ENCODE measurements at places on chromosomes 2 and 18.

DNA sequence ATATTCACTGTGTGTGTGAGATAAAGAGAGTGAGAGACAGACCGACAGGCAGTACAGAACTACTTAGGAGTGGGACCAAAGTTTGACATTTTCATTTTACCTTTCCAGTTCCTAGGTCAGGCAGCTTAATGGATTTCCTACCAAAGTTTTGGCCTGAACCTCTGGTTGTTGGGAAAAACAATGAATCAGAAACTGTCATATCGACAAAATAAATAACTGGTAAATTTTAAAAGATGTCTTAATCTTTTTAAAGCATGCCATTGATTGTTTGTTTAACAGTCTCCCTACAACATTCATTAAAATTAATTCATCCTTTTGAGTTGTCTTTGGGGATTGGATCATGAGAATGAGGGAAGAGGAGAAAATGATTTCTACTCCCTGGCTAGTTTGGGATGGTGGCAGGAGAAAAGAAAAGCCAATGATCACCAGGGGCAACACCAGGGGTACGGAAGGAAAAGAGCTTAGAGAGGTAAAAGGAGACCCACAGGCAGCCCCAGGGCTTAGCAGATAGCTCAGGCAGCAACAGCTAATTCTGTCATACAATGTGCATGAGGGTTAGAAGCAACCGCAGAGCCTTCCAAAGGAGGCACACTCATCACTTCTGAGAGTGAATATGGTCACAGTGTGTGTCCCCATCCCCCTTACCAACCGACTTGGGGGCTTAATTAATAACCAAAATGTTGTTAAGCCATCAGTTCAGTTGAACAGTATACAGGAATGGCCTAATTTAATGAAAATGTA is 98.5 kb downstream of the CCDC141 start:
- DNase-seq = no peak

DNA sequence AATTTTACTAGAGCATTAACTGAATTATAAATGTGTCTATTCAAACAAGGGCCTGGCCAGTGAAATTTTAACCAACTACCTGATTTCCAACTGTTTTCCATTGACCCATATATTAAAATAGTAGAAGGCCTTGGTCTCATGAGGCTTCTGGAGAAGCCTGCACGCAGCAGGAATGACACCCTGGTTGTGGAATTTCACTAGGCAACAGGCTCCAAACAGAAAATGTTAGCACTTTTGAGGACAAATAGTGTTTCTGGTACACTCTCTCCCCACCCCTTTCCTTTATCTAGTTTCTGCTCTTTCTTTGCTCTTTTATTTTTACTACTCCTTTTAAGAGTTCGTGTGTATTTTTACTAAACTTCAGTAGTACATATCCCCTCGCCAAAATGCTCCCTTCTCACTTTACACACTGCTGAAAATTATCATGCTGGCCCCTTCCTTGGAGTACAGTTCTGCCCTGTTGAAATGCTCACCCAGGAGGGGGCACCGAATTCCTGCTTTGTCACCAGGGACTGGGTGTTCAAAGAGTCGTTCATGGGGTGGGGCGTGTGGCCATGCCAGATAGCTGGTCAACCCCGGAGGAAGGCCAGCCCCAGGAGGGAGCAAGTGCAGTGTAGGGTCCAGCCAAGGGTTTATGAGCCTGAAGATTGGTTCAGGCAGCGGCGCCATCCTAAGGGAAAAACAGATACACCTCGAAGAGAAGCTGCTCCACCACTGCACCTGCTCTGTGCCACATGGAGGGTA is 22.1 kb upstream of the COL6A3 start:
- no peak for DNase-seq

DNA sequence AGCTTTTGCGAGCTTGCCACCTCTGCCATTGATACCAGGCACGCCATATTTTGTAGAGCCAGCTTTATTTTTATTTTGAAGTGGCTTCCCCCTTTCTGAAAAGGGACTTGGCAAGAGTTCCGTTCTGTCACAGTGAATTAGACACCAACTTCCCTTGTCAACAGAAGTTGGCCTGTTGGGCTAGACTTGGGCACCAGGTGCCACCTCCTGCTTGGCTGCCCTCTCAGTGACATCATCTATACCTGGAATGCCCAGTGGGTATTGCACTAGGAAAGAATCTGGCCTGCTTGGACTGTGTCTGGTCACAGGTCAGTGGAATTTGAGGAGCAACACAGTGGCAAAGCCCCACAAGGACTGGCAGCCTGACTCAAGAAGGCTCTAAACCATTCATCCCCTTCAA is 101.0 kb downstream of the BCL2L11 start:
- no peak for DNase-seq

DNA sequence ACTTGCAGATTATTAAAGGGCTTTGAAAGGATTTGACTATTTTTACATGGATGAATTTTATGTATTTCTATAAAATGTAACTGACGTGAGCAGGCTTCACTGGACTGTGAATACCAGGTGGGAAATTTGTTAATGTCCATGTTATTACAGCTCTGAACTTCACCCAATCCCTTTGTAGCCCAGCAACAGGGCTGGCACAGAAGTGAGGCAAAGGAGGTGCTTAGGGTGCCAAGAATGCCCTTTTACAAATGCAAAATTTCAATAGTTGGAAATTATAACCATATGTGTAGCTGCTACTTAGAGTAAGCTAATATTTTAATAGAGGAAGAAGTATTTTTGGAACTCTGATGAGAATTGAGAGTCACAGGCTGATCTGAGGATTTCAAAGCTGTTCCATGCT is 53.7 kb upstream of the FAM98A start:
- no peak for DNase-seq

DNA sequence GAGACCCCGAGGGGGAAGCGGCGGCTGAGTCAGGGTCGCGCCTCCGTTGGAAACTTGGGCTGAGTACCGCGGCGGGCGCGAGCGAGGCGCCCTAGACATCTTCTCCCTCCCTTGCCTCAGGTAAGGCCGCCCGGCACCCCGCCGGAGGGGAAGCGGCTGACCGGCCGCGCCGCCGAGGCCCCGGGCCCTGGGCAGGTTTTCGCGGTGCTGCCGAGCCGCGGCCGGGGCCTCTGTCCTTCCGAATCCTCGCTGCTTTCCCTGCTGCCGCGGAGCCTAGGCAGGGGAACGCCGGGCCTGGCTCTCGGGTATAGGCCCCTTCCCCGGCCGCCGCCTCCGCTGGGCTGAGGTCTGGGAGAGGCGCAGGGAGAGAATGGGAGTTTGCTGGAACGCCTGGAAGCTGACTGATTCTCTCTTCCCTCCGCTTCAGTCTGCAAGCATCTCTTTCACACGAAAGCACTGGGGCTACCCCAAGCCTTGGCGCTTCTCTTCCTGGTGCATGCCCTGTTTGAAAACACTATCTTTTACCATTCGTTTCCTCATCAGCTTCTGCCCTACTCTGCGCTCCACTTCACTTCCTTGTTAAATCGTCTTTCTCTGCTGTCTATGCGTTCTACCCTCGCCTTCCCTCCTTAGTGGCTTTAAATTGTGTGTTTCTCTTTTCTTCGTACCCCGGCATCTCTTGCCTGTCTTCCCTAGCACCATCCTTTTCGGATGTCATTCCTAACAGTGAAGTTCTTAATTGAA is 652 bp downstream of the PPM1B start:
- DNase-seq = no peak

DNA sequence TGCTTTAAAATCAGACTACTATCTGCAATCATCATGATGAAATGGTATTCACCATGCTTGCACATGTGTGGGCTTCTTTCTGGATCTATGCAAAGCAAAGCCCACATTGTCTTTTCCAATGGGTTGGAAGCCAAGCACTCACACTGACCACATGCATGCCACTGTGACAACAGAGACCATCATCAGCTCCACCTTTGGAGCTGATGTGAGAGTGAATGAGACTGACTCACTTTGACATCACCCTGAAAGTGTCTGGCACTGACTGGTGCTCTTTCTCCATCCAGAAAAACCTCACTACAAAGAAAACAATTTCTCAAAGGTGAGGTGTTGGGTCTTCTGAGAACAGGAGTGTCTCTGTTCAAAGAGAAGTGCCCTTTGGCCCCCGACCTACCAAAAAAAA is 4.7 kb downstream of the MYO5B start:
- no peak for DNase-seq

- no peak for DNase-seq
Observed at GRCh38 chr2:5474716-5475115, 217.5 kb upstream of the SOX11 start.

- DNase-seq = no peak
Observed at GRCh38 chr18:8525692-8526091, 83.5 kb upstream of the RAB12 start.

All from NCI-H1930 (cell line).